ENCODE measurements at places on chromosomes 11 and 22.
A peak's percentile ranks its signal among the peaks of the same experiment; 100 is the strongest.

GRCh38 chr11:3105791-3106735 is 48.8 kb upstream of the CARS1 start:
- DNase-seq: no peak

GRCh38 chr11:10655227-10655626 is 38.3 kb downstream of the IRAG1 start:
- DNase-seq: no peak

- DNase-seq: no peak
These were observed 315.3 kb upstream of the LUZP2 start for GRCh38 chr11:24181395-24182047.

DNA sequence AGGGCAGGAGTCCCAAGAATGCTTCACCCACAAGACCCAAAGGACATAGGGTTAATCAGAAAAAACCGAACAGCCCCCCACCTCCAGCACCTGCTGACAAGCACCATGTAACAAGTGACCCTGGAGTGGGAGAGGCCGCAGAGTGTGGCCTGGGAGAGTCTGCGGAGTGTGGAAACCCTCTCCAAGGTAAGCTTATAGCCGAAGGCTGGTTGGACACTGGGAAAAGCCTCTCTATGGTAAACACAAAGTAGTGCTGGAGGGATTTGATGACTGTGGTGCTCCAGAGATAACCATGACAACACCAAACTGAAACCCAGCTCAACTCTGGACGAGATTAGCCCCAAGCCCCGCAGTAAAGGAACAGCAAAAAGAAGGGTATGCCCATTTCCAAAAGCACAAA is 19.2 kb downstream of the ASCL2 start:
- DNase-seq: no peak

DNA sequence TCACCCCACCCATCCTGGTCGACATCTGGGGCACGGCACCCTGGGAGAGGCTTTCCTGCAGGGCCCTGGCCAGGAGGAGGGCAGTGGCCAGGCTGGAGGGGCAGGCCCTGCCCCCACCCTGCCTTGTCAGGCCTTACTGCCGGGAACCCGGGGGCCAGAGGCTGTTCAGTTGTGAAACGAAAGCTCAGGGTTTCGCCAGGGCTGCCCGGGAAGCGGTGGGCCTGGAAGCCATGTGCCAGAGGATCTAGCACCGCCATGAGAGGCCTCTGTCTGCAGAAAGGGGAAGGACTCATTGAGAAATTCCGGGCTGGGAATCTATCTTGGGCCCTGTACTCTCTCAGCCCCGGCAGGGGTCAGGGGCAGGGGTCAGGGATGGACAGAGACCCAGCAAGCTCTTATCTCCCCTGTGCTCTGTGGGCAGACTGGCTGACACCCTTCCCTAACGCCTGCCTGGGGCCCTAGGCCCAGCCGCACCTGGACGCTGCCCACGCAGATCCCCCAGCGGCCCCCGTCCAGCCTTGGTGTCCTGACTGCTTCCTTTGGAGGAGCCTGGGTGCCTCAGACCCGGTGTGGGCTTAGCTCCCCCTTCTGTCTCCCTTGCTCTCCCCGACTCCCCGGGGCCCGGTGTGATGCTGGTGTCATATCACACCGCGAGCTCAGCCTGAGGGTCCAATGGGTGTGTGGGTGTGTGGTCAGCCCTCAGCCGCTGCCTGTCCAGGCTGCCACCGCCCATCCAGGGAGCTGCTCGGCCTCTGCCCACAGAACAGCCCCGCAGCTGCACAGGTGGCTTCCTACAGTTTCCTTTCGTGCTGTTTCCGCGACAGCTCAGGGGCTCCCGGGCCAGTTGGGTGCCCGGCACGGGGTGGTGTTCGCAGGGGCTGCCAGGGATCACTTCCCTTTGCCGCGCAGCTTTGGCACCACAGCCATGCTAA is 6.5 kb downstream of the PIM3 start:
- peak; percentile 54 for DNase-seq

DNA sequence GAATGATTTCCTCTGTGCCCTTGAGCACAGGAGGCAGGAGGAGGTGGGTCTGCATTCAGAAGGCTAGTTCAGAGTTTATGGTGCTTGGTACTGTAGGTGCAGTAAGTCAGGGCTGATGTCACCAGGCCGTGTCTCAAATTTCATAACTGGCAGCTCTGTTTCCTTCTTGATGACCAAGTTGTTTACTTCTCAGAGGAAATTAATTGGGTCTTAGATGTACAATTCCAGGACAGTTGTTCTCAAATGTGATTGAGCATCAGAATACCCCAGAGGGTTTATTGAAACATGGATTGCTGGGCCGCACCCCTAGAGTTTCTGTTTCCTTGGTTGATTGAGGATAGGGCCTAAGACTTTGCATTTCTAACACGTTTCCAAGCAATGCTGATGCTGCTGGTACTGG is 6.2 kb downstream of the AMOTL1 start:
- DNase-seq: no peak

Measured in hematopoietic multipotent progenitor cell treated with erythropoietin and hydrocortisone succinate and interleukin-3 and kit ligand, for 6 days (in vitro differentiated cells).